Melanocyte of skin (primary cell): ENCODE measurements at places on chromosomes 5 and 9. TPM values are rescaled to one million over a fixed set of nuclear protein-coding genes. Genes with fewer than 3 reads are reported as not detected.

Gene TMEM232
- total RNA-seq: 1.7 and 2.5 TPM in 2 replicates

Gene RASEF
- total RNA-seq: 20.0 and 23.1 TPM in 2 replicates

Gene PDE6A
- not detected in 2 replicates for total RNA-seq

Gene CYSTM1
- 60.8 and 68.6 TPM in 2 replicates for total RNA-seq

Gene EQTN
- 0.93 TPM in 1 of 2 replicates, not detected in the other for total RNA-seq

Gene PIGO
- 24.1 and 25.1 TPM in 2 replicates for total RNA-seq

Gene INSL4
- 0.31 TPM in 1 of 2 replicates, not detected in the other for total RNA-seq

Gene NAIP
- total RNA-seq: 1.2 and 1.7 TPM in 2 replicates

Gene LCN15
- under 0.01 TPM in 1 of 2 replicates, not detected in the other for total RNA-seq

Gene PDCD1LG2
- 6.5 and 9.6 TPM in 2 replicates for total RNA-seq

Gene OR1Q1
- total RNA-seq: not detected in 2 replicates

Gene ZNF462
- 24.3 and 37.5 TPM in 2 replicates for total RNA-seq

Gene HINT1
- total RNA-seq: 223 and 233 TPM in 2 replicates

Gene ZNF484
- 11.7 and 13.7 TPM in 2 replicates for total RNA-seq

Gene RGS7BP
- total RNA-seq: not detected in 2 replicates

Gene IQGAP2
- 16.2 and 17.1 TPM in 2 replicates for total RNA-seq

Gene PCDH12
- total RNA-seq: 0.33 and 0.62 TPM in 2 replicates

Gene CSF2
- not detected in 2 replicates for total RNA-seq

Gene PCDHA12
- not detected in 2 replicates for total RNA-seq

Gene ZNF189
- 12.0 and 14.5 TPM in 2 replicates for total RNA-seq

Gene LHX3
- not detected in 2 replicates for total RNA-seq

Gene PCDHAC1
- total RNA-seq: not detected in 2 replicates

Gene CER1
- total RNA-seq: not detected in 2 replicates

Gene HEMGN
- total RNA-seq: not detected in 2 replicates

Gene TNFSF8
- total RNA-seq: not detected in 2 replicates

Gene PCDHB15
- under 0.01 TPM in 1 of 2 replicates, not detected in the other for total RNA-seq

Gene POLK
- total RNA-seq: 32.3 and 53.1 TPM in 2 replicates

Gene GRPEL2
- total RNA-seq: 25.0 and 25.3 TPM in 2 replicates
